ENCODE measurements at places on chromosomes 16 and 17.
A peak's percentile ranks its signal among the peaks of the same experiment; 100 is the strongest.

DNA sequence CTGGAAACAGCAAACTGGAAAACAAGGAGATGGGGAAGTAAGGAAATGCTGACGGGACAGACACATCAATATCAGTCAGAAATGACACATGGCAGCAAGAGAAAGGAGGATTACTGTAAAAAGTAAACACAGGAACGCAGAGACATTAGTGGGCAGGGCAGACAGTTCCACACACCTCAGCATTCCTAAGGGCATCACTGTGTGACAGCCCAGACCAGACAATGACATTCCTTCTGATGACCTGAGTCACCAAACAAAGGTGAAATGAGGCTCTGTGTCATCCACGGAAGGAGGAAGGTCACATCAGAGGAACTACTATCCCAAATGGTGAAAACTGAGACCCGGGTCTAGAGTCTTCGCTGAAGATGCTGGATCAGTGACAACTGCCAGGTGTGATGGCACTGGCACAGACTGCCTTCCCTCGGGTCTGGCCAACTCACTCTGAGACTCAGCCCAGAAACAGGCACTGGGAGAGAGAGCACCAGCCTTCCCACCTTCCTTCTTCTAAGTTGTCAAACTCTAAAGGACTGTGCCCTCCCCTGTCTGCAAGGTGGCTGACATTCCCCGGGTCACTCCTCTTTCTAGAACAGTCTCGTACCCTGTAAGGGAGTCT is 36.7 kb downstream of the TK2 start:
- DNase-seq = no peak

DNA sequence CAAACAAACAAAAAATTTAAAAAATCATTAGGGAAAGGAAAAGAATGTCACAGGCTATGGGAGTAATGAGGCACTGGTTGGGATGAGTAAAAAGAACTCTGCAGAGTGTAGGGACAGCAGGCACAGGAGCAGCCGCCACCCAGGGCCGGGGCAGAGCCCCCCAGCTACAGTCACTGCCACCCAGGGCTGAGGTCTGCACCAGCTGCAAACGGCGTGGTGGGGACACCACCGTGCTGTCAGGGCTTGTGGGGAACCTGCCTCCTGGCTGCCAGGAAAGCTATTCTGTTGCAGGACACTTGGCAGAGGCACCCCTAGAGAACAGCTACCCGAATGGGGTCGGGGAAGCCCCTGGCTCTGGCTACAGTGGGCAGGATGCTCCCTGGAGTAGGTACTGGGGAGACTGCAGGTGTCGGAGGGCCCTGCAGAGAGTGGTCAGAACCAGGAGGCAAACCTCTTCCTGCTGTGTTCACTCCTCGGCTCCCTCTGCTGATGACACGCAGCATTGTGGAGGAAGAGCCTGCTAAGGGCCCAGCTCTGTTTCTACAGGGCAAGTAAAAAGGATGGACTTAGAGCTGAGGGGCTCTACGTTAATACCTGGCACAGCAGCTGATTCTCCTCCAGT is 32.3 kb upstream of the CAPN15 start:
- peak; percentile 51 for DNase-seq

DNA sequence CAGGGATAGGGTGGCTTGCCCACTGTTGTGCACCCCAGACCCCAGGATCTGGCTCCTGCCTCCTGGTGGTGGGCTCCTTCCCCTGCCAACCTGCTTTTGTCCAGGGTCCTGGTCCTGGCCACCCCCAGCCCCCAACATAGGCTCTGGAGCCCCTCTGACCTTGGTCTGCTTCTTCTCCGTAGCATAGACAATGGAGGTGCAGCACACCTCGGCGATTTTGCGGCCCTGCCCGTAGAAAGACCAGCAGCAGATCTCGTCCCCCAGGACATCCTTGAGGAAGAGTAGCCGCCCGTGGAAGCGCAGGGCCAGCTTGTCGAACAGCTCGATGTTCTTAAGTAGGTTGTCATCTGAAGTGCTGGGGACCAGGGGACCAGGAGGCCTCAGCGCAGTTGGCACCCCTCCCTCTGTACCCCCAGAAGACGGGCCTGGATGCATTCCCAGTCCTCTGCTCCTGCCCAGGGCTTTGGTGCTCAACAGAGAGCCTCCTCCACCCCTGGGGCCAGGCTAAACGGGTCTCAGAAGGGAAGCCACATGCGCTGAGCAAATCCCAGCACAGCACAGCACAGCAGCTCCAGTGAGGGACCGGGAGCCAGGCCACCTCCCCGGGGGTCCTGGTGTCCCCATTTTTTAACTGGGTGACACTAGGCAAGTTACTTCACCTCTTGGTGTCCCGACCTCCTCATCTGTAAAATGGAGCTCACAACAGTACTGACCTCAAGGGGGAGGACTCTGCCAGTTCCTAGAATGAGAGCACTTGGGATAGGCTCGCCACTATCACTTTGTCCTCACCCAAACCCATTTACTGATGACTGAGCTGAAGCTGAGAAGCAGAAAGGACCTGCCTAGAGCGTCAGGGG is 10.8 kb downstream of the ASPHD1 start:
- DNase-seq = no peak

DNA sequence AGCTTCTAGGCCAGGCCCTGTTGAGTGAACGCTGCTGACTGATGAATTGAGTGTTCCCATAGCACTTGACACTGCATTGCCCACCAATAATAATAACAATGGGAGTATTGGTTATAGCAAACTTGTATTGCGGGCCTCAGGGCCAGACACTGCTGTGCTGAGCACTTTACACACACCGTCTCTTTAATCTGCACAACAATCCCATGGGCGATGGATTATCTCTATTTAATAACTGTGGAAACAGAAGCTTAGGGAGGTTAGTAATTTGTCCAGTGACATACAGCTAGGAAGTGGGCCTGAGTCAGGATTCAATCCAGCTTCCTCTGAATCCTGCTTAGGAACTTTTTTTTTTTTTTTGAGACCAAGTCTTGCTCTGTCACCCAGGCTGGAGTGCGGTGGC is 11.2 kb downstream of the ARHGAP23 start:
- no peak for DNase-seq

DNA sequence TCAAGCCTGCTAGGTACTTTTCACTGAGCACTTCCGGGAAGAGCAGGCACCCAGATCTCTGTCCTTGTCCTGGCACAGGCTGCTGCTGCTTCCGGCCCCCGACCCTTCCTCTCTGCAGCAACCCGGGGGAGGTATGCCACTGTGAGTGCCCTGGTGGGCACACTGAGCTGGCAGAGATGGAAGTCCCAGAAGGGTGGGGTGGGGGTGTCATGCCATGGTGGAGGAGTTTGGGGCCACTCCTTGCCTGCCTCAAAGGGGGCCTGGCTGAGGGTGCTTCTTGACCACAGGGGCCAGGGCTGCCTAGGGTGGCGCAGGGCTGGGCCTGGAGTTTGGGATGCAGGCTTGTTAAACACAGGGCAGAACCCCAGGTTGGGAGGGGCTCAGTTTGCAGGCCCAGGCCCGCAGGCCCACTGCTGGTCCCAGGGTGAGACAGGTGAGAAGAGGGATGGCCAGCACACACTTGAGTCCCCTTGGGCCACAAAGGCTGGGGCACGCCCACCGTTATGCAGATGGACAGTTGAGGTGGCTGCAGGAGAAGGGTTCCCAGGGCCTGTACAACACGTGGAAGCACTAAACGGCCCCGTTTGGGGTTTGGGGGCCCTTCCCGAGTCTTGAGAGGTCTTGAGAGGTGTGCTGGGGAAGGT is 8.7 kb downstream of the TMEM235 start:
- no peak for DNase-seq

DNA sequence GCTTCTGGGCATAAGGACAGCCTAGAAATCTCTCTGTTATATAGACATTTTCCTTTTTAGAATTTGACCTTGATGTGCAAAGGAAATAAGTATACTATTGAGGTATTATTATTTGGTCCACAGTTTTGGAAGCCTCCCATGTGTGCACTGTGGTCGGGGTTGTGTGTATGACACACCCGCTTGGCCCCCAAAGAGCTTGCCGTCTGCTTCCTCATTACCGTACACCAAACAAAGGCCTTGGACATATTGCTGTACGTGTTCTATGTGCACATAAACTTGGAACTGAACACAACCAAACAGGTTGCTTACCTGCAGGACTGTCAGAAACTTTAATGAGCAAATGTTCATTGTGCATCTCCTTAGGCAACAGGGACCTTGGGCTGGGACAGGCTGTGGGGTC is 38.2 kb downstream of the METRNL start:
- DNase-seq = no peak

GRCh38 chr17:8609910-8610309 is 20.6 kb downstream of the MYH10 start:
- DNase-seq = no peak

- DNase-seq = no peak
Measured at GRCh38 chr17:6524520-6524919, 31.8 kb downstream of the PITPNM3 start.

- no peak for DNase-seq
Measured at GRCh38 chr17:59355702-59356325, 24.4 kb downstream of the YPEL2 start.

DNA sequence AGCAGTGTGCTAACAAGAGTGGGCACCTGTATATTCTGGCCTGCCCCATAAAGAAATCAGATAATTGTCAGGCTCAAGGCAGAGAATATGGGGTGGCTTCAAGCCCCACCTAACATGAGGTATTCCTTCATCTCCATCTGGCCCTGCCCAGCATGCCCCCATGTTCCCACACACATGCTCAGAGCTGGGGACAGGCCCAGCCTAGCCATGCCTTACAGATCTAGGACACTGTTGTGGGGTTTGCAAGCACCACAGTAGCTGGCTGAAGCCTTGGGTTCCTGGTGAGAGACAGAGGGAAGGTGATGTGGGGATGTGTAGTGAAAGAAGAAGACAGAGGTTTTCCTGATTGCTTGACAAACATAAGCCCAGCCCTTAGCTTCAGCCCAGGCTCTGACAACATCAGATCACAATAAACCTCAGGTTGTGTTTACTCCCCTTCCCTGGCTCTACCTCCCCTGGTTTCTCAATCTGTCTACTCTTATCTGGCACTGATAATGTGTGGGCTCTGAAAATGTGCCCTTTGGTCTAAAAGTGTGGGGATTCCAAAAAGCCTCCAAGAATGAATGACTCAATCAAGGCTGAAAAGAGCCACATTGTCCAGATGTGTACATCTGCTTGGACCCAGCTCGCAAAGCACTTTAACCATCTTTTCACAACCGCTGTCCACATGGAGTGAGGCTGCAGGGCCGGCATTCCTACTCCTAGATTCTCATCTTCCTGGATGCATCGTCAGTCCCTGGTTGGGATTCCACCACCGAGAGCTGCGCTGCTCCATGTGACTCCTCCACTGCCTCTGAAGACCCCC is 34.4 kb downstream of the CDRT4 start:
- no peak for DNase-seq

DNA sequence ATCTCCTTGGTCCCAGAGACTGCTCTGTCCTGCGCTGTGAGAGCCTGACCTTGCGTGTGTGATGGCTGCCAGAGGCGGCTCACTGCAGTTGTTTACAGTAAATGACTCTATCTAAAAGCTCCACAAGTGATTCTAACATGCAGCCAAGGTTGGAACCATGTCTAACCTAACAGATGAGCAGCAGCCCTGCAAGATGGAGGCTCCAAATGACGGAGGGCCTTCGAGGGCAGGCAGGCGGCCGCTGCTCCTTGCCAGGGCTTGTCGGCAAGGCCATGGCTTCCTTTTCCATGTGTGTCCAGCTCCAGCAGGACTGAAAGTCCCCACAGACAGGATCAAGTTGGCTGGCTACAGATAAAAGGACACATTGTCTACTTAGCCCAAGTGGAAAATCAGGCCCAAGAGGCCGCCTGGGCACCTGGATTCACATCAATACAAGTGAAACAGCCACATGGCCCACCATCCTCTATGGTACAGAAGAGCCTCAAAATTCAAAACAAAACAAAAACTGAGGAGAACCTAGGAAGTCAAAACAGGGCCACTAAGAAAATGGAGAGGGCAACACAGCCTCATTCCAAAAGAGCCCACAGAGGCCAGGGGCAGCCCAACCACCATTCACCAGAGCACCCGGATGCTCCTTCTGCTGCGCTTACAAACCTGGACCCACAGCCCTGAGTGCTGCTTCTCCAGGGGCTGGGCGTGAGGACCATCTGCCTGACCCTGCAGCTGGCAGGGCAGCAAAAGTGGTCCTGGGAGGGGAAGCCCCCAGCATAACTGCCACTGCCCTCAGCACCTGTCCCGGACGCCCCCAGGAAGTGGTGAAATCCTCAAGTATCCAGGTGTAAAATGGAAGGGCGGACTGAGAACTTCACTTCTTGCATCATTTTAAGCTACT is 65.0 kb downstream of the AMFR start:
- DNase-seq = no peak

GRCh38 chr16:76777721-76778465 is 413.1 kb upstream of the MON1B start:
- no peak for DNase-seq

- no peak for DNase-seq
Measured at GRCh38 chr16:30031477-30031918, 427 bp upstream of the TLCD3B start.

DNA sequence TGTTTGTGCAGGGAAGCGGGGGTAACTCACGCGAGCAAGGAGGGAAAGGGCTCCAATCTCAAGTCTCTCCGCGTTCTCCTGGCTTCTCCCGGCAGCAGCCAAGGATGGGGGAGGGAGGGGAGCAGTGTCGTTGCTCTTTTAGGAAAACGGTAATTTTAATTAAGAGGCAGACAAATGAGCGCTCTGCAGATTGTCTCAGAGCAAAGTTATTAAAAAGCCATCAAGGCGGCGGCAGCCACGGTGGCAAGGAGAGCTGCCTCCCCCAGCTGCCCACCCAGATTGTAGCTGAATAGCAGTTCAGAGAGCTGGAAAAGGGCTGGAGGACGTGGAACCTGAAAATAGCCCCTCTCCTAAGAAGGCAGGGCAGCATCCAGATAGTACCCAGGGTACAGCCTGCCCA is 11.6 kb downstream of the SRCIN1 start:
- no peak for DNase-seq

DNA sequence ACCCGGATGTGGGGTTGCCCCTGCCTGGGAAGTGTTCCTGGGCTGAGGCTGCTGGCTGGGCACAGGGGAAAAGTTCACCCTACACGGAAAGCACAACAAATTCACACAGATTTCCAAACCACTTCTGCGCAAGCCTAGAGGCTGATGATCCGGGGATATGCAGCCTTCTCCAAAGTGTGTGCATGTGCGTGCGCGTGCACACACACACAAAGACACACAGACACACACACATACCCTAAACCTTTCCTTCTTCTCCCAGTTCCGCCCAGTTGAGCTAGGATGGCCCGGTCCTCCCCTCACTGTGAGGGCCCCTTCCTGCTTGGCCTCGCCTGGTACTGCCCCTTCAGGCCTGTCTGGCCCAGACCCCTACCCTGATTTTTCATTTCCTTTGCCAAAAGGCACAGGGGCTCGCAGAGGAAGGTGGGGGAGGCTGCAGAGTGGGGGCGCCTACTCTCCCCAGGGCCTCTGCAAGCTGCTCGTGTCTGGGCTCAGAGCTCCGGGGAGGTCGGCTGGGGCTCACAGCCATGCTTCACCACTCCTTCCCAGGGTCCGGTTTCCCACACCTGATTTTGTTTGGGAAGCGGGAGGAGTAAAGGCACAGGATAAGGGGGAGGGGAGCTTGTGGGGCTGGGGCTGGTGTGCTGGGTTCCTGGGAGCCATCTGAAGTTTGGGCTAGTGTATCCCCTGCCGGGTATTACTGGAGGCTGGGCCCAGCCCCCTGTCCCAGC is 144.7 kb downstream of the ENGASE start:
- no peak for DNase-seq
